ENCODE measurements at places on chromosomes 13 and 19.
A peak's percentile ranks its signal among the peaks of the same experiment; 100 is the strongest.

GRCh38 chr19:8079988-8080387 lies 27.4 kb downstream of the CCL25 start:
- DNase-seq, result no peak

GRCh38 chr13:114067381-114067885 lies 65.0 kb downstream of the RASA3 start:
- no peak for DNase-seq

GRCh38 chr13:30129411-30129810 lies 177.9 kb downstream of the KATNAL1 start:
- DNase-seq, result no peak

GRCh38 chr13:28531077-28531844 lies 36.3 kb upstream of the FLT1 start:
- no peak for DNase-seq

GRCh38 chr13:45511310-45512097 lies 46.8 kb downstream of the COG3 start:
- peak; percentile 4 for DNase-seq

DNA sequence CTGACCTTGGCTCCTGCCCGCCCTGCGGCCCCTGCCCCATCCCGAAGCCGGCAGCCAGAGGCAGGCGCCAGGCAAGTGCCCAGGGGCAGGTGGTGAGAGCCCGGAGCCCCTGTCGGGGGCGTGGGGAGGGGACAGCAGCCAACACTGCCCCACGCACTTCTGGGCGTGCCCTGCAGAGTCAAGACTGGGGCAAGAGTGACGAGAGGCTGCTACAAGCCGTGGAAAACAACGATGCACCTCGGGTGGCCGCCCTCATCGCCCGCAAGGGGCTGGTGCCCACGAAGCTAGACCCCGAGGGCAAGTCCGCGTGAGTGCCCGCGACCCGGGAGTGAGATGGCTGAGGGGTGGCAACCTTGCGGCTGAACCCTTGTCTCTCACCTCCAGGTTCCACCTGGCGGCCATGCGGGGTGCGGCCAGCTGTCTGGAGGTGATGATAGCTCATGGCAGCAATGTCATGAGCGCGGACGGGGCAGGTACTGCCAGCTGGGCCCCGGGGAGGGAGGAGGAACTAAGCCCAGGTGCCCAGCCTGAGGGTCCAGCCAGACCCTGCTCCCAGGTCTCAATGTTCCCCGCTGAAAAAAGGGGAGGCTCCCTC lies 17.3 kb downstream of the ANKRD24 start:
- DNase-seq, result peak; percentile 10

GRCh38 chr19:17488593-17489391 lies 18.5 kb downstream of the SLC27A1 start:
- DNase-seq, result no peak

DNA sequence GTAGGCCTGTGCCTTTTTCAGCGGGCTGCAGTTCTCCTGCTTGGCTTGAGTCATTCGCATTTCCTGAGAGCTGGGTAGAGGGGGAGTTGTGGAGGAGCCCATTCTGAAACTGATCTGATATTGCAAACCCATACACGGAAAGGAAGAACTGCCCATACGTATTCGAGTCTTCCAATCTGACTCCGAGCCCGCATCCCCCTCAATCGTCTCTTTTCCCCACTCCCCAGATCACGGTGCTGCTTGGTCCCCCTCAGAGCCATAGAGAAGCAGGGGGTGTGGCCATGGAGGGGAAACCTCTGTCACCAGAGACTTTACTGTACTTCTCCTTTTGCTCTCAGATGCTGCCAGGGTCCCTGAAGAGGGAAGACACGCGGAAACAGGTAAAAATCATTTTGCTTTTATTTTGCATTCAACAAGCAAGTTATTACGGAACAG lies at the start of gene CD22:
Gene CD22 (plus strand): TSS at position 337 of the 435 bp plus-strand sequence. CDS start 2,854 bp downstream, outside the sequence.
- DNase-seq, result no peak

- no peak for DNase-seq
Measured at GRCh38 chr13:33204130-33204927, 81.2 kb downstream of the STARD13 start.

- DNase-seq, result no peak
Measured at GRCh38 chr19:11434703-11435056, 241 bp downstream of the ODAD3 start.

DNA sequence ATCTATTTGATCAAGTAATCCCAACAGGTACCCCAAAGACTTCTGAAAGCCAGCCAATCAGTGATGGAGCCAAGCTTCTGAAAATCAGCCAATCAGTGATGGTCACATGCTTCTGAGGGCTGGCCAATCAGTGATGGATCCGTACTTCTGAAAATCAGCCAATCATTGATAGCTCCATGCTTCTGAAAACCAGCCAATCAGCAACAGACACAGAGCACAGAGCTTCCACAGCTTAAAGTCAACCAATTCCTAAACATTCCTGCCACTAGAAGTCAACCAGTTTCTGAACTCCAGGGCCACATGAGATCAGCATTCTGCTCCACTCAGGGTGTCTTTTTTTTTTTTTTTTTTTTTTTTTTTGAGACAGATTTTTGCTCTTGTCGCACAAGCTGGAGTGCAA lies 8.2 kb upstream of the HSD17B14 start:
- DNase-seq, result no peak

- no peak for DNase-seq
Measured at GRCh38 chr13:101332583-101332982, 83.7 kb downstream of the NALCN start.

- no peak for DNase-seq
Measured at GRCh38 chr19:38434549-38435051, 1.1 kb downstream of the RYR1 start.

DNA sequence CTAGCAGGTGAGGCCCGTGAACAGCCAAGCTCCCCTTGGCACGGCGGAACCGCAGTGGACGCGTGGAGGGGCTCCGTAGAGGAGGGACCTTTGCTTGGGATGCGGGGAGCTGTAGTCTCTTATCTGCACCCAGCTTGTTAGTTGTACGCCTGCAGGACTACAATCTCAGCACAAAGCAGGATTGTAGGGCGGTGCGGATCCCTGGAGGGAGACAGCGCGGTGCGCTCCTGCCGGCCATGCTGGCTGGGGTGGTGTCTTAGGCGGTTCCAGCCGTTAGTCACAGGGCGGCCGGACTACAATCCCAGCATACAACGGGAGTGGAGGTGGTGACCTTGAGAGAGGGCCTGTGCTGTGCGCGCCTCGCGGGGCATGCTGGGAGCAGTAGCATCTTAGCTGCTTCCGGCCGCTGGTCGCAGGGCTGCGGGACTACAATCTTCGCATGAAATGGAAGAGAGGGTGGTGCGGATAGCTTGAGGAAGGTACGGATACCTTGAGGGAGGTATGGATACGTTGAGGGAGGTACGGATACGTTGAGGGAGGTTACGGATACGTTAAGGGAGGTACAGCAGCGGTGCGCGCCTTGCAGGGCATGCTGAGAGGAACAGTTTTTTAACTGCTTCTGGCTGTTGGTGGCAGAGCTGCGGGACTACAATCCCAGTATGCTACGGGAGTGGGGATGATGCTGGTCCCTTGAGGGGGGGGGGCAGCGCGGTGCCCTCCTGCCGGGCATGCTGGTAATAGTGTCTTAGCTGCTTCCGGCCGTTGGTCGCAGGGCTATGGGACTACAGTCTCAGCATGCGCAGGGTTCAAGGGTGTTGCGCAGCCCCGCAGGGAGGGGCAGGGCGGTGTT lies 1419.1 kb downstream of the UQCRFS1 start:
- DNase-seq, result peak; percentile 42

GRCh38 chr13:110953833-110954532 lies 39.1 kb upstream of the ANKRD10 start:
- DNase-seq, result no peak

GRCh38 chr13:30997697-30998096 lies 65.2 kb downstream of the TEX26 start:
- no peak for DNase-seq

DNA sequence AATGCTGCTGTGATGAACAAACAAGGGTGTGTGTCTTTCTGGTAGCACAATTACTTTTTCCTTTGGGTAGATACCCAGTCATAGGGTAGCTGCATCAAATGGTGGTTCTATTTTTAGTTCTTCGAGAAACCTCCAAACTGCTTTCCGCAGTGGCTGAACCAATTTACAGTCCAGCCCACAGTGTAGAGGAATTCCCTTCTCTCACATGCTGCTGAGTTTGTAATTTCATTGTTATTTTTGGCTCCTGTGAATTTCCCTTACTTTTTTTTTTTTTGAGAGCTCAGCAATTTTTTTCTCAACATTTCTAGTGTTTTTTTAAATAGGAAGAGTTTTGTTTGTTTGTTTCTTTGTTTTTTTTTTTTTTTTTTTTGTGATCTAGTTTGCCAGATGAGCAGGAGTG lies 37.5 kb upstream of the ADGRE1 start:
- DNase-seq, result no peak

GRCh38 chr13:38981096-38981495 lies 9.5 kb downstream of the STOML3 start:
- no peak for DNase-seq

- DNase-seq, result no peak
Measured at GRCh38 chr13:114132419-114133121, at the start of gene RASA3. Gene RASA3 (minus strand): TSS chr13:114132623. CDS start chr13:114132489, 134 bp downstream.

- DNase-seq, result no peak
Measured at GRCh38 chr19:49987159-49987698, 26.3 kb upstream of the SIGLEC11 start.

GRCh38 chr19:18774782-18775444 lies 16.2 kb downstream of the COMP start:
- no peak for DNase-seq

- DNase-seq, result no peak
Measured at GRCh38 chr19:8242211-8242821, 33.1 kb downstream of the CERS4 start.

DNA sequence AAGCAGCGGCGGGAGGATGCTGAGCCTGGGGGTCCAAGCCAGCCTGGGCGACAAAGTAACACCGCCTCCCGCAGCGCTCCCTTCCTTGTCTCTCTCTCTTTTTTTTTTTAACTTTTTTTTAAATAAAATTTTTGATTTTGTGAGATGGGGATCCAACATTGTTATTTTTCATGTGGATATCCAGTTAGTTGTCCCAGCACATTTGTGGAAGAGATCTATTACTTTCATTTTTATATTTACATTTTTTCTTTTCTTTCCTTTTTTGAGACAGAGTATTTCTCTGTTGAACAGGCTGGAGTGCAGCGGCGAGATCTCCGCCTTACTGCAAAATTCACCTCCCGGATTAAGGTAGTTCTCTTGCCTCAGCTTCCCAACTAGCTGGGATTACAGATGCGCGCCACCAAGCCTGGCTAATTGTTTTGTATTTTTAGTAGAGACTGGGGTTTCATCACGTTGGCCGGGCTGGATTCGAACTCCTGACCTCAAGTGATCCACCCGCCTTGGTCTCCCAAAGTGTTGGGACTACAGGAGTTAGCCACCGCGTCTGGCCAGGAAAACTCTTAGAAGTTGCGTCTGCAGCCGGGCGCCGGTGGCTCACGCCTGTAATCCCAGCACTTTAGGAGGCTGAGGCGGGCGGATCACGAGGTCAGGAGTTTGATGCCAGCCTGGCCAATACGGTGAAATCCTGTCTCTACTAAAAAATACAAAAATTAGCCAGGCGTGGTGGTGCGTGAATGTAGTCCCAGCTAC lies 19.4 kb downstream of the ZNF816 start:
- no peak for DNase-seq

DNA sequence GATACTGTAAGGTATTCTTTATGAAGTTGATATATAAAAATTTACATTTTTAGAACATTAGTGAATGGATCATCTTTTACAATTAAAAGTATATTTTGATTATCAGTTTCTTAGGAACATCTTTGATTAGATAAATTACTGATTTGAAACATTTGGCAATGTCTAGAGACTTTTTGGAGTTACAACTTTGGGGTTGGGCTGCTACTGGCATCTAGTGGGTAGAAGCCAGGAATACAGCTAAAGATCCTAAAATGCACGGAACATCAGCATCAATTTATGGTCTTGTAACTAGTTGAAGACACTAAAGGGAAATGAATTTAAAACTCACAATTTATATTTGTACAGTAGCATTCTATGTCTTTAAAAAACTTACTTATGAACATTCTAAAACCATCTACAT lies 19.9 kb downstream of the POMP start:
- DNase-seq, result no peak

DNA sequence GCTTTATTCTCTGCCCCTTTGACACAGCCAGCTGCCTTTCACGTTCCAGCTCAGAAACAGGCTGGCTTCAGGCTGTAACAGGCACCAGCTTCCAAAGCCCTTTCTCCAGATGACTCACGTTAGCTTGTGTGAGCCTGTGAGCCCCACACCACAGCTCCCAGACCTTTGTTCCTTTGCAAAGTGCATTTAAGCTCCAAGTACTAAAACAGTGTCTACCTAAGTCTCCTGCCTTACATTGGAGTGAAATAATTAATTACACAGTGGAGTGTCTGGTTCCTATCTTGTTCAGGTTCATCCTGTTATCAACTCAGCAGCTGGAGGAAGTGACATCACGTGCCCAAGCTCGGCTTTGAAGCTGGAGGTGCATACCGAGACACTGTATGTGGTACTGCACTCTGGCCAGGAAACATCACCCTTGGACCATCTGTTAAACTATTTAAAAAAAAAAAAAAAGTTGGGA lies 475.8 kb downstream of the FOXO1 start:
- DNase-seq, result no peak

GRCh38 chr13:108368250-108368905 lies 98.9 kb downstream of the TNFSF13B start:
- DNase-seq, result no peak

- DNase-seq, result no peak
Measured at GRCh38 chr19:29540114-29540513, 14.3 kb downstream of the VSTM2B start.

GRCh38 chr19:751501-752341 lies 809 bp downstream of the MISP start:
- DNase-seq, result no peak

- no peak for DNase-seq
Measured at GRCh38 chr19:21694171-21694906, 73.0 kb downstream of the ZNF100 start.

DNA sequence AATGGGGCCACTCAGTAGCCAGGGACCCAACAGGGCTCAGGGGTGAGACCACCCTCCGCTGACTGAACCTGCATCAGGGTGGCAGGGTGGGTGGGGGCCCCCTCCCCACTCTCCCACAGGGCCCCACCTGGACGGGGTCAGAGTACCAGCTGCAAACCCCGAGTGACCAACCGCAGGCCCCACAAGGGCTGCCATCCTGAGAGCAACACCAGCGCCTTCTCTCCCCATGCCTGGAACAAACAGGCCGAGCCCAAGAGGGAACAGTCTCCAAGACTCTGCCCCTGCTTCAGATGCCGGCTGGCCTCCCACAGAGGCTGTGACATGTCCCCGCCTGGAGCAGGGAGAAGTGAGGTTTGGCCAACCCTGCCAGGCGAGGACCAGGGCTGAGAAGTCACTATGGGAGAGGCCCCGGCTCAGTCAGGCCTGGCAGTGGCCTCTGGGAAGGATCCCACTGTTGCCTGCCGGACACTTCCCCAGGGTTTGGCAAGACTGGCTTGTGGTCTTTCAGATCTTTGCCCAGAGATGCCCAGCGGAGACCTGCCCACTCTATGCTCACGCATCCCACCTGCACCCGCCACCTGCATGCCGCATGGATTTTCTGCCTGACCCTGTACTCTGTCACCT lies 27.2 kb downstream of the MPND start:
- DNase-seq, result no peak

GRCh38 chr19:29622166-29623070 lies 16.3 kb downstream of the POP4 start:
- no peak for DNase-seq

GRCh38 chr19:4379383-4380253 lies 20.7 kb downstream of the SH3GL1 start:
- DNase-seq, result no peak

All from NCI-H1417 treated with DMSO at 0.1 percent for 48 hours (cell line).